GM04503 (cell line): ENCODE measurements at places on chromosomes 6 and 20.

GRCh38 chr20:46161921-46162320 lies 43.8 kb downstream of the CD40 start:
- no peak for DNase-seq

- no peak for DNase-seq
These were observed 65.9 kb downstream of the FAM184A start for GRCh38 chr6:119012521-119012920.

GRCh38 chr20:40960101-40960500 lies 68.5 kb upstream of the TOP1 start:
- no peak for DNase-seq

DNA sequence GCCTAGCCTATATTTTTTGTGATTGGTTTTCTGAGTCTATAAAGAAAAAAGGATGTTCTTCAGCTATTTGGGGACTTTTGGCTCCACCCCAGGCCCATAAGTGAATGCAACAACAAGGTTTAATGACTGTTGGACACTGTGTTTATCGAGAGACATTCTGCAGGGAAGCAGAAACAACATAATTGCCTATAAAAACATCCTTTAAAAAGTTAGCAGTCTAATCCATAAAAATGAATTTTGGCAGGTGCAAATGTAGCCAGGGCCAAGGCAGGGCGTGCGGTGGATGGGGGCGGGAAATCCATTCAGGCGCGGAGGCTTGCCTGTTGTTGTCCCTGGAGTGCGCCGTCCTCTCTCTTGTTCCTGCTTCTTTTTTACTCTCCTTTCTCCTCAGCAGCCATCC lies 99.3 kb downstream of the PAX1 start:
- DNase-seq = no peak

DNA sequence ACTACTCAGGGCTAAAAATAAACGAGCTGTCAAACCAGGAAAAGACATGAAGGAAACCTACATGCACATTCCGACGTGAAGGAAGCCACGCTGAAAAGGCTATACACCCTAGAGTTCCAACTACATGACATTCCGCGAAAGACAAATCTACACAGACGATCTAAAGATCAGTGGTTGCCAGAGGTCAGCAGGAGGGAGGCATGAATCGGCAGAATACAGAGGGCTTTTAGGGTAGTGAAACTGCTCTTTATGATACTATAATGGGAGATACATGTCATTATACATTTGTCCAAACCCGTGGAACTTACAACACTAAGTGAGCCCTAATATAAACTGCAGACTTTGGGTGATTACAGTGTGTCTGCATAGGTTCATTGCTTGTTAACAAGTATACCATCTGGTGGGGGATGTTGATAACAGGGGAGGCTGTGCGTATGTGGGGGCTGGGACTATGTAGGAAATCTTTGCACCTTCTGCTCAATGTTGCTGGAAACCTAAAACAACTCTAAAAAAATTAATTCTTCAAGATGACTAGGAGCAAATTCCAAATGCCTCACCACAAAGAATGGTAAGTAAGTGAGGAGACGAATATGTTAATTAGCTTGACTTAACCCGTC lies 132.2 kb upstream of the CDH4 start:
- DNase-seq = no peak

GRCh38 chr6:18473755-18474154 lies 86.6 kb downstream of the RNF144B start:
- no peak for DNase-seq

DNA sequence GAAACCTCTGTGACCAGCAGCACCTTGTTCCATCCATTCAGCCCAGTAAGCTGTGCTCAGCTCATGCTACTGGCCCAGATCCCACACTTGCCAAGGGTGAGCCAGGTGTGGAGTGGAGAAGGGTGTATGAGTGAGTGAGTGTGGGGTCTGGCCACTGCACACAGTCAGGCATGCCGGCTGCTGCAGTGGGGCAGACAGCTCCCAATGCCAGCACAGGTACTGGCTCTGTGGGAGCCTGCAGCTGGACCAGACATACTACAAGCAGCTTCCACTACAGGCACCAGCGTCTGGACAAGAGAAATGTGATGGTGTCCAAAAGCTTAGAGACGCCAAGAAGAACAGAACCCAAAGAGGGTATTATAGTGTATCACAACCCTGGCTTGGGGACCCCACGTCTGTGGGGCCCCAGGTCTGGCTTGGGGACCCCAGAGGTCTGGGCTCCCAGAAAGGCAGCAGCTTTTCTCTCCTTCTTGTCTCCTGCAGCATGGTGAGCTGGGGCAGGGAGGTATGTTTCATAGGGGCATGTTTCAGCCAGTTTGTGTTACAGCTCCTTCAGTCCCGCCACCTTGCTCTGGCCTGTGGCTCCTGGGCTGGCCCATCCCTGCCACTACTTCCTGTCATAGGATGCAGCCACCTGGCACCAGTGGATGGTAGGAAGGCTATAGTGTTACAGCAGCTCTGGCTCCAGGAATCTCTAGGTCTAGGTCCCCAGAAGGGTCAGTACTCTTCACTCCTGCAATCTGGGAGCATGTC lies 152.4 kb upstream of the HSF2 start:
- no peak for DNase-seq

DNA sequence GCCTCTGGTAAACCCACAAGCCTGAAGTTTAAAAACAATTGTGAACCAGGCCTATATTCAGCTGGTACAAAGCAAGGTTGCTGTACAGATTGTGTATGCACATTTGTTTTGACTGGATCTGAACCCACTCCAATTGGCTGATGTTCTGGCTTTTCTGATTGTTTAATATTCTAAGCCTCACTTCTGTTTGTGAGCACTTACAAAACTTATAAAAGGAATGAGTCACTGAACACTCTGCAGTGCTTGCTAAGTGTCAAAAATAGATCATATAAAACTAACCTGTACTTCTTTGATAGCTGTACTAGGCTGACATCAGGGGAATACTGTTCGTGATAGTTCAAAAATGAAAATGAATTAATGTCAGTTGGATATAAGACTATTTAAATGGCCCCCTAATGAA lies 12.1 kb downstream of the COL21A1 start:
- no peak for DNase-seq

DNA sequence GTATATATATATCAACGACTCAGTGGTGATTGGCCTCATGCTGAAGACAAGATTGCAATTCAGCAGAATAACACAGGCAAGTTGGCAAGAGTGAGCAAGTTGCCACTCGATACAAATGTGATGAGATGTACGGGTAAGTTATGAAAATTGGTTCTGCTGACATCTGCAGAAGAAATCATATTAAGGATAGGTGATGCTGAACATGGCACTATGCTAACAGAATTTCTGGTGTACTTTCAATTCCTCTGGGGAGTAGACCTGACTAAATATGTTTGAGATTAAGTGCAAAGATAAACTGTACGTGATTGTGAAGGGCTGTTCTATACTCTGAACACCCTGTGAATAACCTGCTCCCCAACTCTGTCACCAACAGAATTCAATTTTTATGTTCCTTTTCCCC lies 758.2 kb downstream of the TBC1D32 start:
- DNase-seq = no peak

DNA sequence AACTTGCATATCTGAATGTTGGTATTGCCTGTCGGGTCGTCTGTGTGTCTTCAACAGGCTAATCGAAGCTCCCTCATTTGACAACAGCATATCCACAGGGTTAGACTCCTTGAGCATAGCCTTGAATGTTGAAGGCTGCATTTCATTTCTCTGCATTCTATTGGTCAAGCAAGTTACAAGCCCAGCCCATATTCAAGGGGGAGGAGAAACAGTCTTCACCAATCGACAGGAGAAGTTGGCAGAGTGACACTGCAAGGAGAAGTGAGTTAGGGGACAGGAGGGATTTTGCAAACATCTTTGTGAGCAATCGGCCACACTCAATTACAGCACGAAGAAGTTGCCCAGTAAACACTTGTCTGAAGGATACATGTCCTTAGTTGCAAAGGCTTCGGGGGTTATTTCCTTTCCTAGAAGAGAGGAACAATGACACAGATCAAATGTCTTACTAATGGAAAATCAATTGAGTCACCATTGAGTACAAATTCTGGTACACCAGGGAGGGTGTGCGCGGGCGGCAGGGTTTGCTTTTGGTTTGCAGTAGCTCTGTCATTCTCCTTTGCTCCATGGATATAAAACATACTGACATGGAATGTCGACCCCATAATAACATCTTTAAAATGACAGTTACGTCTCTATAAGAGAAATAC lies 60.6 kb upstream of the NT5E start:
- no peak for DNase-seq

- DNase-seq = no peak
These were observed 2.7 kb upstream of the TUBB2A start for GRCh38 chr6:3159805-3160781.

- DNase-seq = no peak
These were observed 371.7 kb upstream of the RUNX2 start for GRCh38 chr6:44956396-44956795.

DNA sequence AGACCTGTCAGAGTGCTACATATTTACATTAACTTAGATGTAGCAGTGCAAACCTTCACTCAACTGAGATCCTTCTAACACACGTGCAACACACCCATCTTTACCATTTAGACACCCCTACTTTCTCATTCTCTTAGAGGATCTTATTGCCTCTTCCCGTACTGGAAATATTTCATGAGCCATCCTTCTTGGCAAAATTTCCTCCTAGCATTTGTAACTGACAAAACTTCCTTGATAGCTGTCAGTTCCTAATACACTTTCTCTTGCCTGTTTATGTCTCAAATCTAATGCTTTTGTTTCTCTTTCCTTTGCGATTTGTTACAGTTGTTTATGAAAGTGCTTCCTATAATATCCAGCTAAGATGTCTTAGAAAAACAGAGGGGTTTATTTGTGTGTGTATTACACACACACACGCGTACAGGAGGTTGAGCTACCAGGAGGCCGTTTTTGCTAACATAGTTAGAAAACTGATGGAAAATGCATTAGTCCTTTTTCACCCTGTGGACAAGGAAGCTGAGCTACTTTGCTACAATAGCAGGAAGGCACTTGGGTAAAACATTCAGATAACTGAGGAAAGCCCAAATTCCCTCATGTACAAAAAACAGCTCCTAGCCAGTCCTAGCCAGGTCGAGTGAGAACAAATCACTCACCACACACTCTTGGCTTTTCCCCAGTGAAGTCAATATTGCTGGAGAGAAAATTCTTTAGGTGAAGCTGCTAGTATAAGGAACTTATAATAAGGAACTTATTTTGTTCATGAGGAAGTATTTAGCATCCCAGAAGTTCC lies 153.6 kb downstream of the NFATC2 start:
- no peak for DNase-seq

GRCh38 chr20:36491901-36492617 lies 49.3 kb upstream of the MYL9 start:
- DNase-seq = no peak

DNA sequence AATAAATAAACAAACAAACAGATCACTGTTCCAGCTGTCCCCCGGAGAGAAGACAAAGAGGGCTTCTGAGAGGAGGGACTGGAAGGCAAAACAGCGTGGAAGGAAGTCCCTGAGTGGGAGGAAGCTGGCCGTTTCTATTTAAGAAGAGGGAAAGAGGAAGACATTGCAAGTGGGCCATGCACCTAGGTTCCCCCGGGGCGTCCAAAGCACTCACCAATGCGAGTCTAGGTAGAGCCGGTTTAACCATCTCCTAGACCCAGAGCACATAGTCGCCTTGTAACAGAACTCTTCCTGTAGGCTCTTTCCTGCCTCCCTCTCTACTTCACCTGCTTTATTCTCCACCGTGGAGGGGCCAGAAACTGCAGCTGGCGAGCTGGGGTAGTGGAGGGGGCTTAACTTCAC lies 158.4 kb downstream of the ZDHHC14 start:
- DNase-seq = no peak

DNA sequence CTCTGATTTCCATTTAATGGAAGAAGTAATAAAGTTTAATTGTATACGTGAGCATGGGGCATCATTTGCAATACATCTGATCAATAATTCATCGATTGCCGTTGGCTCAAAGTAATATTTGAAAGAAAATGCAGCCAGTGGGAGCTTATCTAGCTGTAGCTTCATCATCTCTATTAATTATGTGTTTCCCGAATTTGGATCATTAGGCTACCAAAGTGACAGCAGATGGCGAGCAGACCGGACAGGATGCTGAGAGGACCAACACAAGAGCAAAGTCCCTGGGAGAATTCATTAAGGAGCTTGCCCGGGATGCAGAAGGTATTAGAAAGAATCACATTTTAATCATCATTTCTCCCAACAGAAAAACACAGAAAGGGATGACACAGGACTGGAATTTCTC lies 327.1 kb downstream of the ARHGAP18 start:
- DNase-seq = no peak

DNA sequence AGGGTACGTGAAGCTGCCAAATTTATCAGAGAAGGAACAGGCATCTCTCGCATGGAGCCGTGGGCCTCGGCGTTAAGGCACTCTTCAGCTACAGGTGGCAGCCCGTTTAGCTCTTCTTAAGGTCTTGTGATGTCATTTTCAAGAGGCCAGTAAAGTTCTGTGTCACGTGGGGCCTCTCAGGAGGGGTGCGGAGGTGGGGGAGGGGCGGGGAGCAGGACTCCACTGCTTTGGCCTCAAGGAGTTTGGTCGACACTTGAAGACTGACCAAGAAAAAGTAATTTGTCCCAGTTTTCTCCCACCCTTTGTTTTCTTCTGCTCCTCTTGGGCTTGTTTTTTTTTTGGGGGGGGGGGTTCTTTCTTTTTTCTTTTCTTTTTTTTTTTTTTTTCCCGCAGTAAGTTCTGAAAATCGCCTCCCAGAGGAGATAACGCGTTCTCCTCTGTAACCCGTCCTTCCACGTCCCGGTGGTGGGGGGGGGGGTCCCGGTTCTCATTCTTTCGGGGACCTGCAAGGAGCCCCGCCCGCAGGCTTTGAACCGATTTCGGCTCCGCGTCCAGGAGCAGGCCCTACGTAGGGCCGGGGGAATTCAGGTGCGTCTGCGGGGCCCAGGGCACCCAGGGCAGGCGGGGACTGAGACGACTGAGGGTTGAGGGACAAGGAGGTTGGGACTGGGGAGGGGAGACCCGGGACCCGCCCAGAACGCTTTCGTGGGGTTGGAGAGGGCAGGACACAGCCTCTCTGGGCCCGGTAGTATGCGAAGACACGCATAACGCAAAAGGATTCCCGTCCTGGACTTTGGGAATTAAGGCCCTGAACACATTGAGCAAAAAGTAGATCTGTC lies 26.0 kb downstream of the GPX6 start:
- DNase-seq = no peak

DNA sequence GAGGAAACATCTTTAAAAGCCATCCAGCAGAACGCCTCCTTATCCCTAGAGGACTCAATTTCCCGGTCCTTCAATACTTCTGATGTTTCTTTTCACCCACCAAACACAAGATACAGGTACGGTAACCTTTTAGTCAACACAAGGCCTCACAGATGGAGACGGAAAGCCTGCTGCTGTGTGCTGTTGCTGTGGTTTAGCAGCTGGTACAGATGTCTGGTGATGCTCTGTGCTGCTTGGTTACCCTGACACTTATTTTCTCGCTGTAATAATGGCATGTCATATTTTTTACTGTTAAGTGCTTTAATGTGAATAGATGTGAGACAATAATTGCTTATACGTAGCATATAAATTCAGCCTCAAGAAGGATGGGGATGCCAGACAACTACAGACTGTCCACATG lies 25.3 kb downstream of the GMDS start:
- no peak for DNase-seq

- DNase-seq = peak; percentile 68
These were observed 1.9 kb downstream of the BAG2 start for GRCh38 chr6:57173886-57174510.

GRCh38 chr20:45899046-45899835 lies 8.1 kb downstream of the CTSA start:
- DNase-seq = no peak
